ENCODE measurements at places on chromosomes 4 and X.

- no peak for DNase-seq
Measured at GRCh38 chrX:102959471-102959870, 22.4 kb downstream of the RAB40AL start.

- DNase-seq: no peak
Measured at GRCh38 chr4:21848021-21848420, 100.6 kb downstream of the KCNIP4 start.

DNA sequence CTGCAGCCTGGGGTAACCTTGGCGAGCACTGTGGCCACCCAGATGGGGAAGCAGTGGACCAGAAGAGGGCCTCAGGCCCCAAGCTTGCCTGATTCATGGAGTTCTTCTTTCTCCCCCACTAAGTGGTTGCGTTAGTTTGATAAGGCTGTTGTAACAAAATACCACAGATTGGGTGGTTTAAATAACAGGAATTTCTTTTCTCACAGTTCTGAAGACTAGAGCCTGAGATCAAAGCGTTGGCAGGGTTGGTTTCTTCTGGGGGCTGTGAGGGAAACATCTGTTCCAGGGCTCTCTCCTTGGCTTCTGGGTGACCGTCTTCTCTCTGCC is 105.7 kb upstream of the GATB start:
- DNase-seq: peak; percentile 74

DNA sequence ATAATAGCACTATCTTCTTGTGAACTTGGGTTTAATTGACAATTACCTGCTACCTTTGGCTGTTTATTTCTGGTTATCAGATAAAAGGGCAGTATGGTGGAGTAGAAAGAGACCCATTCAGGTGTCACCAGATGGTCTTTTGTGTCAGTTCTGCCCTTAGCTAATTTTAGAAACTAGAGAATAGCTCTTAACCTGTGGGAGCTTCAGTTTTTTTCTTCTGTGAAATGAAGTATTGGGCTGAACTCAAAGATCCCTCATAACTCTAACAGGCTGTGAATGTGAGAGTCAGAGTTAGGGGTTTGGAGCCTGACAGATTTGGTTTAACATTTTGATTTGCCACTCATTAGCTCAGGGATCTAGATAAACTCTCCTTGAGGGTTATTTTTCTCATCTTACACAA is 335.2 kb downstream of the PPP1R2C start:
- DNase-seq: no peak

- no peak for DNase-seq
Measured at GRCh38 chr4:6346373-6347110, 76.9 kb downstream of the WFS1 start.

- no peak for DNase-seq
Measured at GRCh38 chrX:129802863-129803262, 23.1 kb downstream of the SASH3 start.

DNA sequence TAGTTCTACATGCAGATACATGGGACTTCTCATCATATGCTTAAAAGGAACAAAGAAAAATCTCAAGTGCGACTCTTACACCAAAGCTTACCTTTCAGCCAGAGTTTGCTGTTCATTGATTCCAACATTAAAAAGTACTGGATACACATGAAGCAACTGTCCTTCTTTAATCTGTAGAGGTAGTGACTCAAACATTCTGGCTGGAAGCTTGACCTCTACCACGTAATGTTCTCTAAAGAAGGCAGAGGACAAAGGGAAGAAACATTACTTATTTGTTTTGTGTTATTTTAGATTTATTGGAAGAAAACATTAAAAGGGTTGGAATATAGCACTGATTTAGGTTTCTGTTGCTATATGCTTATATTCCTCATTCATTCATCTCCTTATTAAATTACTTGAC is 476.1 kb downstream of the IL15 start:
- DNase-seq: peak; percentile 52

DNA sequence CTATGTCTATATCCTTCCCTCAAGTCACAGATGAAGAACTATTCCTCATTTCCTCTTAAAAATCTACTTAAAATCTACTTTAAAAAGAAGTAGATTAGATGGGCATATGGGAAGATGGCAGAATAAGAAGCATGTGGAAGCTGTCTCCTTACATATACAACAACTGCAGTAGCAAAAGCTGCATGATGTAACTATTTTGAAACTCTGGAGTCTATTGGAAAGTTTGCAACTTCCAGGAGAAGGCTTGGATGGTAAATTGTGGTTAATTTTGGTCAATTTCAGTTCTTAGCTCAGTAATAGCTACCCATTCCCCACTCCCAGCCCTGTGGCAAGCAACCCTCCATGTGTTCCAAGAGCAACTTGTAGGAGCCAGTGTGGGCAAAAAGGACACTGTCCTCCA is 36.9 kb downstream of the MORC4 start:
- no peak for DNase-seq

DNA sequence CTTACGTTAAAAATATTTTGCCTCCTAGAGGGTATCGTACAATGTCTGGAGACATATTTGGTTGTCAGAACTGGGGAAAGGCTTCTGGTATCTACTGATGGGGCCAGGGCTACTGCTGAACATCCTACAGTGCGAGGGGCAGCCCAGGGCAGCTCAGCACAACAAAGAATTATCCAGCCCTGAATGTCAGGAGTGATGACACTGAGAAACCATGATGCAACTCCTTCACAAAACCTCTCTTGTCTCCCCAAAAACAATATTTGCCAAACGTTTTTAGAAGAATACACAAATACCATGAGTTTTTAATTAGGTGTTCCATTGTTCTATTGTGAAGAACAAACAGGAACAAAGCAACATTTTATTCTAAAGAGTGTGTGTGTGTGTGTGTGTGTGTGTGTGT is 43.4 kb upstream of the CLNK start:
- no peak for DNase-seq

DNA sequence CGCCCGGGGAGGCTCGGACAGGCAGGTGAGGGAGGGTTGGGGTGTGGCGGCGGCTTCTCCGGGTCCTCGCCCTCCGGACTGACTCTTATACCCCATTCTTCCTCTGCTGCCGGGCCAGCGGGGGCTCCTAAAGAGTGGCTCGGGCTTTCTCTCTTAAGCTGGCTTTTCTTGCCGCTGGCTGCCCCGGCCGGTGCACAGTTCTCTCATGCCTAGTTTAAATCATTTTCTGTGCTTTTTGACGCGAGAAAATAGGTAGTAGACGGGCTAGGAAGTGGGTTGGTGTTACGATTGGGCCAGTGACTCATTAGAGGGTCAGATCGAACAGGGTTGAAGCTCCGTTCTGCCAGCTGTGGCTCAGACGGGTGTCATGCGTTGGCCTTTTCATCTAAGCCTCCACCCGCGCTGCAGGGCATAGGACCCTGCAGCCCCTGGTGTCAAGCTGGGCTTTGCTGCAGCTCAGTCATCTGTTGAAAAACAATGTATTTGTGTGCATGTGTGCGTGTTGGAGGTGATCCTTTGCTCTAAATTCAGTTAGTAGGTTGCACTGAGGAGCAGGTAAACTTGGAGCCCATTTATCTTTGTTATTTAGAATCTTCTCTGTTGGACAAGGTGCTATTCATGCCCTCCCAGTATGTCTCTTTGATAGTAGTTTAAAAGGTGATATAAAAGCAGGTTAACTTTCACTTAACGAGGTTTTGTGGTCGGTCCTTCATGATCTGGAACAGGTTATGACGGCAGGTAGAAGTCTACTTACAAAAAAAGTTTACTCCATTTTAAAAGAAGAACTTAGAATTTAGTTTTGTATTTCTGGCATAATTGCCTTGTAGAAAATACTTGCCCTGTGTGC is 802 bp downstream of the BMP2K start:
- peak; percentile 19 for DNase-seq

- no peak for DNase-seq
Measured at GRCh38 chr4:106981431-106981830, 54.7 kb downstream of the DKK2 start.

GRCh38 chrX:153634236-153634635 is 12.8 kb upstream of the DUSP9 start:
- no peak for DNase-seq

GRCh38 chr4:136893573-136893972 is 638.7 kb downstream of the PCDH18 start:
- no peak for DNase-seq

DNA sequence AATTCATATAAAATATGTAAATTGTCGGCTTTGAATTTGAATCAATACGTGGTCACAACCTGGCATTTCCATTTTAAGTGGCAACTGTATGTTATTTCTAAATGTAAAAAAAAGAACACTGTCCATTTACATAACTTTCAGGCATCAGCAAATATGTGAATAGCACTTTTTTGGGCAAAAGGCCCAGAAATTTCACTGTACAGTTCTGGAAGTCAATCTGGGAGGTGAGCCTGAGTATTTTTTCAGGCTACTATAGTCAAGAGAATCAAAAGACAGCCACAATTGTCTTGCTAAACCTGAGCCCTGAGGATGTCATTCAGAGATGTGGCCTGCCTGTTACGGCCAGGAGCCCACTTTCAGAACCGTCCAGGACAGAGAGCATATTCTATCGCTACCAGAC is 543.9 kb upstream of the MAGEB2 start:
- no peak for DNase-seq

GRCh38 chr4:13611283-13611842 is 16.2 kb downstream of the BOD1L1 start:
- peak; percentile 58 for DNase-seq

DNA sequence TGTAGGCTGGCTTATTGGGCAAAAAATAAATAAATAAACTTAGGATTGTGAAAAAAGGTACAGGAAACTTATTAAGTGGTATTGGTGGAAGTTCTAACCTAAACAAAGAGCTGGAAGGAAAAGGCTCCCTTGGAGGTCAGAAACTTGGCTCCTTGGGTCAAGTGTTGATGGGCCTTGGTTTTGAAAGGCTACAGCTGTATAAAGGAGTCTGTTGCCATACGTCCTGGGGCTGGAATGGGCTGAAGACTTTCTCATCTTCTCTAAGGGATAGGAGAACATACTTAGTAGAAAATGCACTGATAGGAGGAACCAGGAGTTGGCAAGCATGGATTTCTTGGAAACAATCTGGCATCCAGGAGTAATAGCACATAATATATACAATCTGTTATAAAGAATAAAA is 56.6 kb downstream of the PDLIM5 start:
- DNase-seq: no peak

- DNase-seq: no peak
Measured at GRCh38 chrX:55919367-55920221, 202.0 kb downstream of the RRAGB start.

- no peak for DNase-seq
Measured at GRCh38 chrX:131063613-131064012, 5.5 kb downstream of the ARHGAP36 start.

Measured in amniotic epithelial cell (primary cell).